H4 (cell line): ENCODE measurements at places on chromosomes 3 and 15.

DNA sequence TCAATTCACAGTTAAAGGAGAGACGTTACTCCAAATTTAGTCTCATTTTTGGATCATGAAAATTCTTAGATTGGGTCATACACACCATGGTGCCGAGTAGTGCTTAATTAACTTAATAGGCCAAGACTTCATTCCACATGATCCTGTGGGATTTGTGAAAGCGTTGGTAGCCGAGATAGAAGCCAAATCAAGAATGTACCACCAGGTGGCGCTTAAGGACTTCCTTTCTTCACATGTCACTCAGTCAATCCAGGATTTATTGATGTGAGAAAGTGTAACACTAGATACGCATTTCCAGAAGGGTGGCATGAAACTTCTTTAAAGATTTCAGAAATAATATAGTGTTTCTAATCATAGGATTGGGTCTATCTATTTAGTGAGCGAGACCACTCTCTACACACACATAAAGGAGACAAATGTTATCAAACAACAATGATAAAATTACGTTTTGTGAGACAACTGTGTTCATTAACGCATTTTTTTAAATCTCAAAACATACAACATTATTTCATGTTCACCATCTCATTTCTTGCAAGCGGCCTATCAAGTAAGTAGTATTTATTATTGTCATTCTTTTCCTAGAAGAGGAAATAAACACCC, 436.1 kb downstream of the CHL1 start:
- DNase-seq: peak; percentile 45

- no peak for DNase-seq
Observed at GRCh38 chr15:96225642-96226259, 104.7 kb upstream of the NR2F2 start.

GRCh38 chr15:79562899-79563298, 130.8 kb downstream of the MINAR1 start:
- no peak for DNase-seq

- DNase-seq: no peak
Observed at GRCh38 chr3:69342074-69342473, 43.8 kb downstream of the FRMD4B start.

- no peak for DNase-seq
Observed at GRCh38 chr15:73244333-73244732, 124.4 kb downstream of the HCN4 start.

DNA sequence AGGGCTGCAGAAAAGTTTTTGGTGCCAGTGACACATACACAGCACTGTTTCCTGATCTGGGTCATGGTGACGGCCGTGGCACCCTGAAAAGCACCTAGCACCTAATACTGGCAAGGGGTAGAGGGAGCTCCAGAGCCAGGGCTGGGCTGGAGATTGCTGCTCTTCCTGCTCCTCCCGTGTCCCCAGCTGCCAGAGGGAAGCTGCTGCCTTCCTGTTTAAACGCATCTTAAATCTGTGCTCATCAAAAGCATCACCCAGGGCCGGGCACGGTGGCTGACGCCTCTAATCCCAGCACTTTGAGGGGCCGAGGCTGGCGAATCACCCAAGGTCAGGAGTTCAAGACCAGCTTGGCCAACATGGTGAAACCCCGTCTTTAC, 156.7 kb upstream of the MEF2A start:
- DNase-seq: no peak

DNA sequence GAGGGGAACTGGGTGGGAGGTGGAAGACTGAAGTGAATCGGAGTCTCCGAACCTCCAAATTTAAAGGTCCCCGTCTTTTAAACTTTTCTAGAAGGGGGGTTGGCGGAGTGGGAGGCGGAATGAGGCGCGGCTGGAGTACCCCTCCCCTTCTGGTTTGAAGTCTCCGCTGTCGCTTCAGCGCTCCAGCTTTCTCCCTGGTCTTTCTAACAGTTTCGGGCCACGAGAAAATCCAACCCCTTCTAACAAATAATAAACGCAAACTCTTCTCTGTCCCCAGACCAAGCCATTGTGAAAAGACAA, 2.5 kb upstream of the MECOM start:
- DNase-seq: no peak

DNA sequence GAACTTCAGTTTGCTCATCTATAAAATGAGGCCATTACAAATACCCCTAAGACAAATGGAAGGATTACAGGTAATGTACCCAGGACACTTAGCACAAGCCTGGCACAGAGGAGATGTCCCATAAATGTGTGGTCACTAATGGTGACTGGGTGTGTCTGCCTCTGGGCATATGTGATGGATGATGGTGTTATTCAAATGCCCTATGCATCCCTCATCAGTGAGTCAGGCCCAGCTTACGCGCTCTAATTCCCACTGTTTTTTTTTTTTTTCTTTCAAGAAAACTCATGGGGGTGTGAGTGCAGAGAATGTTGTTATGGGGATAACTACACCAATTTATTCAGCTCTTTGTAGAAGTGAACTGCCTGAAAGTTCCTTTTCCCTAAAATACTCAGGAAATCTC, 23.6 kb upstream of the KIF23 start:
- no peak for DNase-seq

DNA sequence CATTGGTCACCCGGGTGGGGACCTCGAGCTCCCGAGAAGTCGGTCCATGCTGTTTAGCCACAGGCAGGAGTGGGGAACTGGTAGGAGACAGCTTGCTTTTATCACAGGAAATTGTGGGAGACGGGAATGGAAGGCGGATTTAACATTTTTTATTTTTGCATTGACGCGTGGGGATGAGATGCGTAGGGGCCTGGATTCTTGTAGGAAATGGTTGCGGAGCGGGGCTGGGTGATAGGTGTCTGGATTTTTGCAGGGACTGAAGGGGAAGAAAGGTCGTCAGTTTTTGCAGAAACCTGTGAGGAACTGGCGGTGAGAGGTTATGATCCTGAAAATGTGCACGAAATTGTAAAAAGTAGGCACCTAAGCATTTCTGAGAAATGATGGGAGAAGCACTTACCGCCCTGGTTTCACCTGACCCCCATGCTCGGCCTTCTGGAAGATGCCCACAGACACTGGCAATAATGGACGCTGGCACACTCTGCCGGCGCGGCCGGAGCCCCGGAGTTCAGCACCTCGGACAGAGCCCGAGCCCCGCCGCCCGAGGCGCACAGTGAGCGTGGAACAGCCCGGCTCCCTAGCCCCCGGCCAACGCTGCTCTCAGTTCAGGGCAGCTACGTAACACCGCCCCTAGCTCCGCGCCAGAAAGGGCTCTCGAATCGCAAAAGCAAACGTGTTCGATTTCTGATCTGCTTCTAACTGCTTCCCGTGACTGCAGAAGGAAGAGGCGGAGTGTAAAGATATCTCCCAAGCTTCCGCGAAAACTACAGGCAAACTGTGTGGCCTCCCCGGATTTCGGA, 928 bp downstream of the ANKRD34C start:
- DNase-seq: no peak

GRCh38 chr15:64137226-64137833, 14.2 kb upstream of the SNX22 start:
- no peak for DNase-seq

- DNase-seq: no peak
Observed at GRCh38 chr15:63339006-63339766, 42.5 kb downstream of the CA12 start.

- DNase-seq: peak; percentile 82
Observed at GRCh38 chr3:127688416-127689265, 15.9 kb downstream of the ABTB1 start.

DNA sequence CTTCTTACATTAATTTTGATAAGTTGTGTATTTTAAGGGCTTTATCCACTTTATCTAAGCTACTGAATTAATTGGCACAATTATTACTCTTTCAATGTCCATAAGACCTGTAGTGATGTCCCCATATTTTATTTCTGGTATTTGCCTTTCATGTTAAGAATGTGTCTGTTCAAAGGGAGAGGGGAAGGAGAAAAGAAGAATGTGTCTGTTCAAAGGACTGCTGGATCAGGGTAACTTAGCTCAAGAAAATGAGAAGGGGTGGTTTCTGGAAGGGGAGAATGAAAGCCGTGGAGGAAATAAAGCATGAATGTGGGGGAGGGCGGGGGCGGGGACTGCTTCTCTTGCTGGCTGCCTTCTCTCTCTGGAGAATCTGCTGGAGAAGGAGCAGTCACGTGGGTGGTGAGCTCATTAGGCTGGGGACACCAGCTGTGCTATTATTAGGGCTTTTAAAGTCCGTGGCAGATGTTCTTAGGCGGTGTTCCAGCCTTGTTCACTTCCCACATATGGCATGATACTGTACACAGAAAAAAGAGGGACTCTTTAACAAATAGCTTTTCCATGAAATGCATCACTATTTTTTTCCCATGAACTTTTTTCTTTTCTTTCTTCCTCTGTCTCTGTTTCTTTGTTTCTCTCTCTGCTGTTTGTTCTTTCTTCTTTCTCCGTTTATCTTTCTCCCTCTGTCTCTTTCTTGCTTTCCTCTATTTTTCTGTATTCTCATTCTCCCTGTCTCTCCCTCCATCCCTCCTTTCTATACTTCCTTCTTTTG, 63.7 kb upstream of the ULK4 start:
- peak; percentile 91 for DNase-seq

- no peak for DNase-seq
Observed at GRCh38 chr3:190596349-190597285, 82.7 kb downstream of the IL1RAP start.

GRCh38 chr3:194559530-194559929, 72.7 kb upstream of the ATP13A3 start:
- DNase-seq: no peak

DNA sequence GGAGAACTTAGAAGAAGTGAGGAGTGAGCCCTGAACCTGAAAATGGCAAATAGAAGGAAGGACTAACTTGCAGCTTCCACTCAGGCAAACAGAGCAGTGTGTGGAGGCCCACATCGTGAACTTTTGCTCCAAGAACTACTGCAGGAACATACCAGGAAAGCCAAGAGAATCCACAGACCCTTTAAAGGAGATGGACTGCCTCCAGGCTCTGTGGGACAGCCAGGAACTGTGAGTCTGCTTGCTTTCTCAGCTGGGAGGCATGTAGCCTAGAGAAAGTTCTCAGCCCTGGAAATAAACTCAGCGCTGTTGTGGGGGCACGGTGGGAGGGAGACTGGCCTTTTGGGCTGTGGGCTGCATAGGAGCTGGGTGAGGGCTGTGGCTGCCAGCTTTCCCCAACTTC, 93.0 kb downstream of the SNRK start:
- no peak for DNase-seq

- DNase-seq: no peak
Observed at GRCh38 chr3:128312271-128312670, 154.4 kb downstream of the DNAJB8 start.

GRCh38 chr3:159879598-159879997, 109.0 kb upstream of the IL12A start:
- no peak for DNase-seq

DNA sequence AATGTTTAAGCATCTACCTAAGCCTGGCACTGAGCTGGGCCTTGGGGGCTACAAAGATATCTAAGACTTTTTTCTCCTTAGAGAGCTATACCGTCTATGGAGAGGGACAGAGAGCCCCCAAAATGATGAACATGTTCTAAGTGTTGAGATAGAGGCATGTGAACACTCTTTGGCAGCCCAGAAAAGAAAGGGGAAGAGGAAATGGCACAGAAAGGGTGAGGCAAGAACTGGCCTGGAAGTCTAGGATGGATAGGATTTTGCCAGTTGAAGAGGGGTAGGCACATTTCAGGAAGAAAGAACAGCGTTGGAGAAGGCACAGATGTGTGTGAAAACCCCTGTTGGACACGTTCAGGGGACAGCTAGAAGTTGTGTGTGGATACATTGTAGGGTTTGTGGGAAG, 276.2 kb upstream of the LRRFIP2 start:
- no peak for DNase-seq

DNA sequence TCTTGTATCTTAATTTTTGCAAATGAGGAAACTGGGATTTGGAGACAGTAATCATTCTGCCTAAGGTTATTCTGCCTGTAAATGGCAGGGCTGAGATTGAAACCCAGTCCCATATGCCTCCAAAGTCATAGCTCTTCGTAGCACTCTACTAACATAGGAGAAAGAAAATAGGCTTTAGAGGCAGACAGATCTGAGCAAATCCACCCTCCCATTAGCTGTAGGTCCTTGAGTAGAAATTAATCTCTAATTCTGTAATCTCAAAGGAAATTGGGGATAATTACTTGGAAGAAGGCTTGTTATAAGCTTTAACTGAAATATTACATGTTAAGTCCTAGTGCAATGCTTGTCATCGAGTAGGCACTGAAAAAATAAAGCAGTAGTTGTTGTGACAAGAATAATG, 252.1 kb upstream of the PEX5L start:
- no peak for DNase-seq

GRCh38 chr3:50585919-50586762, 16.8 kb downstream of the HEMK1 start:
- no peak for DNase-seq

DNA sequence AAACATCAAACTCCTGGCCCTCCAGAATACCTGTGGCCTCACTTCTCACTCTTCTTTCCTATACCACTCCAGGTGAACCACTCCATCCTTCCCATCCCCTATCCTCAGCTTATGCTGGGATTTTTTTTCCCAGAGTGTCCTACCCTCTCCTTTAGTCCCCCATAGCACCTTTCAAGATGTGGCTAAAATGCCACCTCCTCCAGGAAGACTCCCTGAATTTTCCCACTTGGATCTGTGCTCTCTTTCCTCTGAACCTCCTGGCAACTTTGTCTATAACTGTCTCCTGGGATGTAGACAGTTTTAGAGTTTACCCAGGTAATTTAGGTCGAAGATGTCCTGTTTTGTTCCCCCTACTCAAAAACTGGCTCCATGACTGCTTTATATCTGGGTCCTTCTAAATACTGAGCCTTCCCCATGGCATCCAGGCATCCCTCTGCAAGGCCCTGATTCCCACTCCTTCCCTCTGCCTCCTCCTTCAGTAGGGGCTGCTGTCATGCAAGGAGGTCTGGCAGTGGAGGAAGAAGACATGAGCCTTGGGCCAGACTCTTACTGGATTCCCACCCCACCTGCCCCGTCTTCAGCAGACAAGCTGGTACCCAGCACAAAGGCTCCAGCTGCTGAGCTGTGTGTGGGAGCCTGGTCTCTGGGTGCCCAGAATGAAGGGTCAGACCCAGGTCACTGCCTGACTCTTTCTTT, 161.5 kb downstream of the SMAD6 start:
- DNase-seq: no peak

DNA sequence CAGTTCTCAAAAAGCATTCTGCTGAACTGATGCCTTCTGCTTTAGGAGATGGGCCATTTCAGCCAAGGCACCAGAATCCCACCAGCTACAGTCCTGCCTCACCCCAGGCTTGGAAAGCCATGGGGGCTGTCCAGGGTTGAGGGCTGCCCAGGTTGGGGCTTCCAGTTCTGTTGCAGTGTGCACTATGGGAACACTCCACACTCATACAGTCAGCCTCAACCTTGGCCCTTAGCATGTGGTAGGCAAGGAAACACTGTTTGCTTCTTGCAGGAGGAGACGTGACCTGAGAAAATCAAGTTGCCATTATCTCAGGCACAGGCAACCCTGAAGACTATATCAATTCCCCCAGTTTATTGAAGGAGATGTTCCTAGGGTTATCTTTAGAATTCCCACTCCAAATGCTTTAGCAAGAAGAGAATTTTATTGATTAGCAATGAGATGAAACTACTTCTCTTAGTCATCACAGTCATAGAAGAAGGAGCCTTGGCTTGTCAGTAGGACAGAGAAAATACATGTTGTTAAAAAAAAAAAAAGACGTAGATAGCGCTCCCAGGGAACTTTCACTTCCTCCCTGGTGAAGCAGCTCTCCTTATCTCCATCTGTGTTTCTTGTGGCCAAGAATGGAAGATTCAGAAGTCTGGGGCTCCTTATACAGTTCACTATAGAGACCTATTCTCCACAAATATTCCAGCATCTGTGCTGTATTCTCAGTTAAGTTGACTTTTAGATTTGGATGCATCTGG, 38.3 kb upstream of the IL12A start:
- DNase-seq: no peak
